Mesothelial cell of epicardium (in vitro differentiated cells): ENCODE measurements at places on chromosomes 4 and X.

GRCh38 chr4:58061967-58062366 lies 951.8 kb upstream of the IGFBP7 start:
- no peak for DNase-seq

GRCh38 chr4:120948382-120948781 lies 25.9 kb upstream of the PRDM5 start:
- DNase-seq: no peak

- no peak for DNase-seq
Measured at GRCh38 chrX:54301516-54301915, 56.3 kb downstream of the WNK3 start.

DNA sequence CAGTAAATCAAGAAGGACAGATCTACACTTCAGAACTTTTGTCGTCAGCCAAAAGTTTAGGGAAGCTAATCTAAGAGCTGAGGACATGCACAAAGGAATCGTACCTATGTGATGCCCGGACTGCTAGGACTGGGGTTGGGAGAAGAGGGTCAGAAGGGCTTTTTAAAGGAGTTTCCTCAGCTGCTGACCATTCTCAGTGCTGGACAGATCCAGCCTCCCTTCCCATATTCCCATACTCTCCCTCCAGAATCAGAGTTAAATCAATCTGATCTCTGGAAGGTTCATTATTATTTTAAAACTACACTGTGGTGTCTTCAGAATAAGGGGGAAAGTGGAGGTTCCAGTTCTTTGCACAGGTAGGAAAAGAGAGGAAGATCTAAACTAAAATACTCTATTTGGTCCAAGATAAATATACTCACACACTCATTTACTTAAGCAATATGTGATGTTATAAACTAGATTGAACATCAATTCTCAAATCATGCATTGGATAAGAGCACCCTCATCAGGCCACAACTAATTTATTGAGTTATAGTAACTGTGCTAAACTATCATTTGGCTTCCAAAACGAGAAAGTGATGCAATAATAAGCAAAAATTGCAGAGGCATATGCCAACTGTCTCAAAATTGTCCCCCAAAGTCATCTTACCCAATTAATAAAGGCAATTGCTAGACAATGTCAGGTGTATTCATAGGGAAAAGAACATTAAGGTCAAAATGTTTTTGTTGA lies 124.7 kb downstream of the HNRNPD start:
- no peak for DNase-seq

GRCh38 chr4:67236788-67237187 lies 308.5 kb downstream of the CENPC start:
- DNase-seq: no peak

GRCh38 chr4:61294936-61295335 lies 94.8 kb downstream of the ADGRL3 start:
- no peak for DNase-seq

- no peak for DNase-seq
Measured at GRCh38 chrX:150683536-150684146, 9.6 kb upstream of the MTMR1 start.

- no peak for DNase-seq
Measured at GRCh38 chr4:94457692-94458106, 6.0 kb downstream of the PDLIM5 start.
